ENCODE measurements at places on chromosomes 12 and 14.

DNA sequence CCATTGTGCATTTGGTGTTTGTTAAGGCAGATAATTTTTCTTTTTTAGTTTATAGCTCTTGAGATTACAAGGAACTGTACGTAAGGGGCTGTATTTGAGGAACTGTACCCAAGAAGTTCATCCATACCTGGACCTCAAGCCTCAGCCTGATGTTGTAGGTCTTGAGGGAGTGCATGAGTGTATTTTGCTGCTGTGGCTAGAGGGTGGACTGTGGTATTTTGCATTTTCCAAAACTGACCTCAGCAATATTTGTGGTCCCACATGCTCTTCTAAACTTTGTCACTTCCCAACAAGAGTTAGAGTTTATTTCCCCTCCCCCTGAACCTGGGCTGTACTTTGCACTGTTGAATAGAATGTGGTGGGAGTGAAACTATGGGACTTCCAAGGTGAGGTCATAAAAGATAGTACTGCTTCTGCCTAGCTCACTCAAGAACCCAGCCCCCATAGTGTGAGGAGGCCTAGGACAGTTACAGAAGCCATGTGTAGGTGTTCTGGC is 42.2 kb upstream of the FBXO33 start:
- no peak for DNase-seq
- H3K27ac ChIP-seq: no peak overlapping the region
- H3K36me3 ChIP-seq: no peaks in the 10 kb centered on the region
- no peaks in the 10 kb centered on the region for H3K27me3 ChIP-seq

DNA sequence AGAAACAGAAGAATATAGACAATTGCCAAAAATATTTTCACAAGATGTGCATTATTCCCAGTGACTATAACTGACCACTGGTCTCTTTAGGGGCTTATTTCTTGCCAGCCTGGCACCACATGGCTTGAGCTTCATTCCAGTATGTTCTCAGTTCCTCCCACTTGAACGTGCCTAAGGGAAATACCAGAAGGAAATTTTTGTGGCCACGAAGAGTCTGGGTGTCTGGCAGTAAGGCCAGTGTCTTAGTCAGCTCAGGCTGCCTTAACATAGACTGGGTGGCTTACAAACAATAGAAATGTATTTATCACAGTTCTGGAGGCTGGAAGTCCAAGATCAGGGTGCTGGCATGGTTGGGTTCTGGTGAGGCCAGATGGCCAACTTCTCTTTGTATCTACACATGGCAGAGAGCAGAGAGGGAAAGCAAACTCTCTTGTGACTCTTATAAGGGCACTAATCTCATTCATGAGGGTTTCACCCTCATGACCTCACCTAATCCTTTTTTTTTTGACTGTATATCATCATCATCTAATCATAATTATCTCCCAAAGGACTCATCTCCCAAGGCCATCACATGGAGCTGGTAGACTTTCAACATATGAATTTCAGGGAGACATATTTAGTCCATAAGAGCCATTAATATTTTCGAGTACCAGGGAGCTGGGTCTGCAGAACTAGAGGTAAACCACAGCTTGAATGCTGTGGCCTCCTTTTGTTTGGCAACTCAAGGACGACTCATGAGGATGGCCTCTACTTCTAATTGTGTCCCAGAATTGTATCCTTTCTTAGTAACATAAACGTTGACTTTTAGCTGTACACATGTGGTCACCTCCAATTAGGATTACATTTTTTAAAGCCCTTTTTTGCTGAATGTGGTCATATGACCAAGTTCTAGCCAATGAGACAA is 5.1 kb upstream of the SMOC1 start:
- DNase-seq: no peak
- H3K36me3 ChIP-seq: no peaks in the 10 kb centered on the region
- no peak overlapping the region for H3K4me3 ChIP-seq
- no peaks in the 10 kb centered on the region for H3K4me1 ChIP-seq
- H3K27me3 ChIP-seq: peaks cover 7% of the 10 kb centered on the region

GRCh38 chr14:23025151-23025814 is 9.4 kb downstream of the PSMB5 start:
- no peak overlapping the region for H3K4me3 ChIP-seq
- H3K27me3 ChIP-seq: no peaks in the 10 kb centered on the region
- H3K36me3 ChIP-seq: peaks cover 48% of the 10 kb centered on the region
- H3K27ac ChIP-seq: no peak overlapping the region
- H3K4me1 ChIP-seq: peaks cover 8% of the 10 kb centered on the region
- DNase-seq: no peak

- no peak for DNase-seq
- H3K4me1 ChIP-seq: peaks cover 4% of the 10 kb centered on the region
- H3K36me3 ChIP-seq: no peaks in the 10 kb centered on the region
- H3K27ac ChIP-seq: no peak overlapping the region
Observed at GRCh38 chr14:65162031-65162430, 59.7 kb upstream of the MAX start.

DNA sequence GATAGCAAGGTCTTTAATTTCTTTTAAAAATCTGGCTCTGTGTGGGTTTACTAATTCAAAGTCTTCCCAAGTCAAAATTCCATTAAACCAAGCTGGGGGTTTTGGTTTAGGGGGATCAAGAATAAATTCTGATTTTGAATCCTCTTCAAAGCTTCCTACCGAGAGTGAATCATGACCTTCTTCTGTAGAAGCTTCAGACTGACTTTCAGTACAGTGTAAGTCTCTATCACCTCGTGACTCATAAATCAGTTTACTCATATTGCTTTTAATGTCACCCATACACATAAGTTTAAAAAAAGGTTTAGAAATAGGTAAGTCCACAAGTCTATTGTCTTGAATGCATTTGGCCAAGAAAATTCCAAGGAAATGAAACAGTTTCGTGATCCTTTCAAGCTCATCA is 80.6 kb upstream of the STRN3 start:
- no peaks in the 10 kb centered on the region for H3K4me1 ChIP-seq
- H3K27ac ChIP-seq: no peak overlapping the region
- H3K36me3 ChIP-seq: peaks cover 93% of the 10 kb centered on the region
- no peaks in the 10 kb centered on the region for H3K27me3 ChIP-seq
- DNase-seq: no peak
- H3K4me3 ChIP-seq: no peak overlapping the region

DNA sequence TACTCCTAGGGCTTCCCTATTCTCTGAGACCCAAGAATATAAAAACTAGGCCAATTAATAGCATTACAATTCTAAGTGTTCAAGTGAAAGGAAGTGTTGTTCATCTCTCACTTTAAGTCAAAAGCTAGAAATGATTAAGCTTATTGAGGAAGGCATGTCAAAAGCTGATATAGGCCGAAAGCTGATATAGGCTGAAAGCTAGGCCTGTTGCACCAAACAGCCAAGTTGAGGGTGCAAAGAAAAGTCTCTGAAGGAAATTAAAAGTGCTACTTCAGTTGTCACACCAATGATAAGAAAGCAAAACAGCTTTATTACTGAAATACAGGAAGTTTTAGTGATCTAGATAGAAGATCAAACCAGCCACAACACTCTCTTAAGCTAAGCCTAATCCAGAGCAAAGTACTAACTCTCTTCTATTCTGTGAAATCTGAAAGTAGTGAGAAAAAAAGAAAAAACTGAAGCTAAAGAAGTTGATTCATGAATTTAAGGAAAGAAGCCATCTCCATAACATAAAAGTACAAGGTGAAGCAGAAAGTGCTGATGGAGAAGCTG is 68.9 kb downstream of the SLC6A15 start:
- DNase-seq: no peak
- no peak overlapping the region for H3K4me3 ChIP-seq
- H3K27ac ChIP-seq: no peak overlapping the region

- no peaks in the 10 kb centered on the region for H3K27me3 ChIP-seq
- peaks cover 3% of the 10 kb centered on the region for H3K36me3 ChIP-seq
- no peak for DNase-seq
Observed at GRCh38 chr14:93034671-93034994, 81.1 kb downstream of the ITPK1 start.

- H3K4me1 ChIP-seq: no peaks in the 10 kb centered on the region
- H3K27ac ChIP-seq: no peak overlapping the region
- no peaks in the 10 kb centered on the region for H3K27me3 ChIP-seq
Observed at GRCh38 chr14:22122829-22123560, 449.4 kb upstream of the OR4E1 start.

DNA sequence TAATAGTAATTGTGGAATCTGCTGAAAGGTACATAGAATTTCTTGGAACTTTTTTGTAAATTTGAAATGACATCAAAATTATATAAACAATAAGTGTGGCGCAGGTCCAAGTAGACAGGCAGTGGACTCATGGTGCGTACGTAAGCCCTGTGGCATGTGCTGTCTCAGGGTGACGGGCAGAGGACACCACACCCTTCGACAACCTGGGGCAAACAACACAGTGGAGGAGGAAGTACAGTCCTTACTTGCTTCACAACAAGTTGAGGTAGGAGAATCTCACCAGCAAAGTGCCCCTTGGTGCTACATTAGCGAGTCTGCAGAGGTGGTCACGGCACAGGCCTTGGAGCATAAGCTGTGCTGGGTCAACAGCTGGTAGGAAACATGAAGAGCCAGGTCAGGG is 180.9 kb downstream of the AEBP2 start:
- H3K27me3 ChIP-seq: no peaks in the 10 kb centered on the region
- H3K4me1 ChIP-seq: peaks cover 9% of the 10 kb centered on the region
- no peak for DNase-seq
- no peaks in the 10 kb centered on the region for H3K36me3 ChIP-seq

- no peak overlapping the region for H3K4me3 ChIP-seq
- no peaks in the 10 kb centered on the region for H3K36me3 ChIP-seq
- no peaks in the 10 kb centered on the region for H3K27me3 ChIP-seq
- DNase-seq: no peak
Observed at GRCh38 chr12:82411546-82412230, 53.4 kb downstream of the METTL25 start.

GRCh38 chr14:80350707-80351106 is 139.4 kb upstream of the DIO2 start:
- H3K36me3 ChIP-seq: no peaks in the 10 kb centered on the region
- H3K27me3 ChIP-seq: no peaks in the 10 kb centered on the region
- no peak overlapping the region for H3K27ac ChIP-seq

DNA sequence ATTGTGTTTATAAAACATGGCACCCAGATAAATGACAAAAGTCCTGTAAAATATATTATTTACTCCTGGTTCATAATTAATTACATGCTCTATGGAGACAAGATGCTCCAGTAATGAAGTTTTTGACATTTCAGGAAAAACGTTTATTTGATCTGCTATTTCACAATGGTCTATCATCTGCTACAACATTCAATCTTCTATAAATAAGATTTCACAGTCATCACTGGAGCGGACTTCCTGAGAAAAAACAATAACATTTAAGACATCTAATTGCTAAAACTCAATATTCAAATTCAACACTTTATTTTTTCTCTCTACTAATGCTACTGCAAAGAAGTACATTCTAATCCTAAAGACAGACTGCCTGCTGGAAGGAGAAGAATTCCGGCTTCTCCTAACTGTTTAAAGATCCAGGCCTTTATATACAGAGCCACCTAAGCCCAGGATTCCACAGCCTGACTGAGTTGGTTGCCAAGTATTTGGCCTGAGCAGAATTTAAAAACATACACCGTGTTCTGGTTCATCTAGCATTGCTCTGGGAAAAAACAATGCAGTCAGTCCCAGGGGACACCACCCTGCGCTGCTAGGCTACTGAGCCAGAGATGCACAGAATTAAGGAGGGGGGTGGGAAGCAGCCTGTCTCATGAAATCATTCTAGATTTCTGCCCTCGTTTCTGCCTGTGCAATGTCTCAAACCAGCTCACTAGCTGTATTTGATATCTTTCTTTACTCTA is 58.0 kb downstream of the TMTC1 start:
- no peak overlapping the region for H3K27ac ChIP-seq

DNA sequence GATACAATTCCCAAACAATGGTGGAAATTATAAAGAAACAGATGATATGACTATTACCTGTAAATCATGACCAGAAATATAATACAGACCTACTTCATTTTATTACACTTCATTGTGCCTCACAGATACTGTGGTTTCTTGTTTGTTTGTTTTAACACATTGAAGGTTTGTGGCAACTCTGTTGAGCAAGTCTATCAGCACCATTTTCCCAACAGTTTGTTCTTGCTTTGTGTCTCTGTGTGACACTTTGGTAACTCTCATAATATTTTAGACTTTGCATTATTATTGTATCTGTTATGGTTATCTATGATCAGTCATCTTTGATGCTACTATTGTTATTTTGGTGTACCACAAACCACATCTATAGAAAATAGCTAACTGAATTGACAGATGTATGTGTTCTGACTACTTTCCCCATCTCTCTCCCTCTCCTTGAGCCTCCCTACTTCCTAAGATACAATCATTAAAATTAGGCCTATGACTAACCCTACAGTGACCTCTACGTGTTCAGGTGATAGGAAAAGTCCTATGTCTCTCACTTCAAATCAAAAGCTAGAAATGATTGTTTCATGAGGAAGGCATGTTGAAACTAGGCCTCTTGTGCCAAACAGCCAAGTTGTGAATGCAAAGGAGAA is 49.1 kb downstream of the FBXO33 start:
- H3K27me3 ChIP-seq: no peaks in the 10 kb centered on the region
- H3K4me1 ChIP-seq: peaks cover 12% of the 10 kb centered on the region
- no peak for DNase-seq
- H3K27ac ChIP-seq: no peak overlapping the region
- no peak overlapping the region for H3K4me3 ChIP-seq

DNA sequence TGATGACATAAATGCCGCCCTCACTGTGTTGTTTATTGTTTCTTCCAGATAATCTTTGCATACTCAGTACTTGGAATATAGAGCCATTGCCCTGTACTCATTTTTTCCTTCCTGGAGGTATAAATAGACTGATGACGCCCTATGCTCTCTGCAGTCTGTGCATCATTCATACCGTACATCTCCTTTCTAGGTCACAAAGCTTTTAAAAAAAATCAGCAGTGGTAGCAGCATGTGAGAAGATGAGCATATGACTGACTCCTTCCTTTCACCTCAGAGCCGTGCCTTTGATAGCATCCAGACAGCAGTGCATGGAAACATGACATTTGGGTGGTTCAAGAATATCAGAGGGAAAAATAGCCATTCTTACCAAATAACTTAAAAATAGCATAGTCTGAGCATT is 77.3 kb downstream of the PDE3A start:
- no peak overlapping the region for H3K4me3 ChIP-seq
- no peak for DNase-seq
- H3K27ac ChIP-seq: no peak overlapping the region
- H3K4me1 ChIP-seq: no peaks in the 10 kb centered on the region
- H3K27me3 ChIP-seq: peaks cover 6% of the 10 kb centered on the region

DNA sequence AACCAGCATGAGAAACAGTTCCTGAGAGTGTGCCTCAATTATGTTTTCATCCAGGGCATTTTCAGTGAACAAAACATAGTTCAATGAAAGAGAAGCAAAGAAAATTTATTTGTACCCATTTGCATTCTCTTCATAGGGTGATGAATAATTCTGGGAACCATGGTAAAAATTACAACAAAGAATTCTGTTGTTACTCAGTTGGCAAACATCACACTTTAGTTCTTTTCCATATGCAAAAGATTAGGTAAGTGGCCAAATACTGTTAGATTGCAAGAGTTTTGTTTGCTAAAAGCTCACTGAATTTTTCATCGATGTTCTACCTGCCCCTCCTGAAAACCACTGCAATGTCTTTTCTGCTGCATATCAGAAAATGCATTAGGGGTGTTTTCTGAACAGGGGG is 132.4 kb upstream of the RGS6 start:
- H3K4me1 ChIP-seq: peaks cover 8% of the 10 kb centered on the region
- H3K36me3 ChIP-seq: no peaks in the 10 kb centered on the region
- no peak overlapping the region for H3K4me3 ChIP-seq
- H3K27ac ChIP-seq: no peak overlapping the region

- H3K4me1 ChIP-seq: no peaks in the 10 kb centered on the region
- no peak overlapping the region for H3K27ac ChIP-seq
- peaks cover 92% of the 10 kb centered on the region for H3K36me3 ChIP-seq
- no peaks in the 10 kb centered on the region for H3K27me3 ChIP-seq
- DNase-seq: no peak
Observed at GRCh38 chr12:121826318-121827150, 22.7 kb downstream of the SETD1B start.
